ENCODE measurements at places on chromosomes 7 and 10.

DNA sequence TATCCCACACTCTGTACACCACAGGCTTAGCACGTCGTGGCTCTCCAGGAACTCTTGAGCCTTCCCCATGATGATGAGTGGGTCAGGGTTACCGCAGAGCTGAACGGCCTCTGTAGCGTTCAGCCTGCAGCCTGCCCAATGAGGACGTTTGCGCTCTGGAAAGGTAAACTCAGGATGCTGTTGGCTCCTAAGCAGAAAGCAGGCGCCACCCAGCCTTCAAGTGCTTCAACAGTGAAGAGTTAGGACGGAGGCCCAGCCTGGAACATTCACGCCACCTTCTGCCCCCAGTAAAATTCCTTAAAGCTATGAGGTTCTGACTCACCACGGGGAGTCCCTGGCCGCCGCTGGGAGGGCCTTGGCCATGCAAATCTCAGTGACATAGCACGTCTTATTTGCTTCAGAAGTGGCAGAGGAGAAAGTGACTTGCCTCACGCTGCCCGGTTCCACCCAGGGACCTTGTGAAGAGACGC lies 161.5 kb upstream of the SH2B2 start:
- DNase-seq = peak; percentile 6

DNA sequence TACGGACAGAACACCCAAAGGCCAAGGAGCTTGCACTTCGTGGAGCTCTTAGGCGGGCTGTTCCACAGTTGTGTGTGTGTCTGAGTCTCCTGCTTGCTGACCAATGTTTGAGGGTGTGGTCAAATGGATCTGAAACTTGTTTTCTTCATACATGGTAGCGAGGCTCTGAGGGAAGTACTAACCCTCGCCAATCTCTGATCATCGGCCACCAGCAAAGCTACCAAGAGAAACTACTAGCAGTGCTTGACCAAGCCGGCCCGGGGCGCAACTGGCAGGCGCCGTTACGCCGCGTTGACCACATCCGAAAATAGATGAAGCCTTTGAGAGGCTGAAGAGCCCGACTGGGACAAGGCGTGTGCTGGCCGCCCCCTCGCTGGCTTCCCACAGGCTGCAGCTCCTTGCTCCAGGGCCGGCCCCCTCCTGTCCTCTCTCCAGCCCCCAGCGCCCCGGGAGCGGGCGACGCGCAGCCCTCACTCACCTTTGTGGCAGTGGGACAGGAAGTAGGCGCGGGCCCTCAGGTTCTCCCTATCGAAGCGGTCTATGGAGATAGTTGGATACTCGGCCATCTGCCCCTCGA lies 384 bp downstream of the DCLRE1C start:
- peak; percentile 49 for DNase-seq

DNA sequence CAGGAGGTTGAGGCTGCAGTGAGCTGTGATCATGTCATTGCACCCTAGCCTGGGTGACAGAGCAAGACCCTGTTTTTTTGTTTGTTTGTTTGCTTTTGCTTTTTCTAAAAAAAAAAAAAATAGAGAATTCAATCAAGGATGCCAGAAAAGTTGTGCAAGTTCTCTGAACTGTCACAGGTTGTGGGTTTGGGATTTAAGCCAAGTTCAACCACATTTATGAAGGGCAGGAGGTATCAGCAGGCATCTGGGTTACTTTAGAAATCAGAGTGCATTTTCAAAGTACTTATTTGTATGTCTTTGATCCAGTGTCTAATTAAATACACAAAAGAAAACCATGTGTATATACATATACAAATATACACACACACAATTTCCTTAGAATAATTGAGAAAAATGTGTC lies 151.2 kb upstream of the MINDY3 start:
- DNase-seq = no peak

DNA sequence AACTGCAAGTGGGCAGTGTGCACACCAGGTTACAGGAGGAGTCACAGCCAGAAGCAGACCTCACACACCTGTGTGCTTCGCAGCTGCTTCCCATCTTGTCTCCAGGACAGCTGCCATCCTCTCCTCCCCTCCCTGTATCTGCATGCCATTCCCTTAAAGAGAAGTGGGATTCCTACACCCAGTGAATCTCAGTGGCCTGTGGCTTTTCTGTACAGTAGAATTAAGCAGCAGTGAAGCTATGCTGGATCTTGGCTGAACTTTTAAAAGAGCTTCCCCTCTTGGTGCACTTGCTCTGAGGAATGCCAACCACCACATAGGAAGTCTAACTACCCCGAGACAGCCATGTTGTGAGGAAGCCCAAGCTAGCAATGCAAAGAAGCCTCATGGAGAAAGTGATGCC lies 236.5 kb upstream of the ZMIZ1 start:
- no peak for DNase-seq

- no peak for DNase-seq
Measured at GRCh38 chr10:5813091-5813340, 218 bp downstream of the GDI2 start.

- no peak for DNase-seq
Measured at GRCh38 chr7:135169964-135170273, 588 bp downstream of the CYREN start.

DNA sequence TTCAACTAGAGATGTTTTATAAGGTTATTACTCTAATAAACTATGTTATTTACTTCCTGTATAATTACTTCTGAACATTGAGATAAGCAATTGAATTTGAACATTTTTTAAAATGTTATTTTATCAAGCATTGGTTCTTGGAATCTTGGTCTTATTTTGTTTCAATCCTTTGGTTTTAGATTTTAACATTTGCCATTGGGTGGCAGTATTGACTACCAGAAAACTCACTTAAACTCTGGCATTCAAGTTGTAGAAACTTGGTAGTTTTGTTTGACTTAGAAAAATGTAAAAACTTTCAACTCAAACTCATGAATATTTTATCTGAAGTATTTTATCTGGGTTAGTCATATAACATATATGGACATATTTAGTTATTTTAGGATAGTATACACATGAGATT lies 48.1 kb downstream of the ATRNL1 start:
- DNase-seq = peak; percentile 3

DNA sequence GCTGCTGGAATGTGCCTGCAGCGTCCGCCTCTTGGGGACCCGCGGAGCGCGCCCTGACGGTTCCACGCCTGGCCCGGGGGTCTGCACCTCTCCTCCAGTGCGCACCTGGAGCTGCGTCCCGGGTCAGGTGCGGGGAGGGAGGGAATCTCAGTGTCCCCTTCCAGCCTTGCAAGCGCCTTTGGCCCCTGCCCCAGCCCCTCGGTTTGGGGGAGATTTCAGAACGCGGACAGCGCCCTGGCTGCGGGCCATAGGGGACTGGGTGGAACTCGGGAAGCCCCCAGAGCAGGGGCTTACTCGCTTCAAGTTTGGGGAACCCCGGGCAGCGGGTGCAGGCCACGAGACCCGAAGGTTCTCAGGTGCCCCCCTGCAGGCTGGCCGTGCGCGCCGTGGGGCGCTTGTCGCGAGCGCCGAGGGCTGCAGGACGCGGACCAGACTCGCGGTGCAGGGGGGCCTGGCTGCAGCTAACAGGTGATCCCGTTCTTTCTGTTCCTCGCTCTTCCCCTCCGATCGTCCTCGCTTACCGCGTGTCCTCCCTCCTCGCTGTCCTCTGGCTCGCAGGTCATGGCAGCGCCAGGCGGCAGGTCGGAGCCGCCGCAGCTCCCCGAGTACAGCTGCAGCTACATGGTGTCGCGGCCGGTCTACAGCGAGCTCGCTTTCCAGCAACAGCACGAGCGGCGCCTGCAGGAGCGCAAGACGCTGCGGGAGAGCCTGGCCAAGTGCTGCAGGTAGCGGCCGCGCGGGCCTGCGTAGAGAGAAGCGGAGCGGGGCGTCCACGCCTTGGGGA lies 645 bp downstream of the SLC26A4 start:
- DNase-seq = peak; percentile 60

- DNase-seq = no peak
Measured at GRCh38 chr7:88140947-88141346, 78.9 kb downstream of the SRI start.

- peak; percentile 17 for DNase-seq
Measured at GRCh38 chr7:69696054-69696591, 97.8 kb downstream of the AUTS2 start.

DNA sequence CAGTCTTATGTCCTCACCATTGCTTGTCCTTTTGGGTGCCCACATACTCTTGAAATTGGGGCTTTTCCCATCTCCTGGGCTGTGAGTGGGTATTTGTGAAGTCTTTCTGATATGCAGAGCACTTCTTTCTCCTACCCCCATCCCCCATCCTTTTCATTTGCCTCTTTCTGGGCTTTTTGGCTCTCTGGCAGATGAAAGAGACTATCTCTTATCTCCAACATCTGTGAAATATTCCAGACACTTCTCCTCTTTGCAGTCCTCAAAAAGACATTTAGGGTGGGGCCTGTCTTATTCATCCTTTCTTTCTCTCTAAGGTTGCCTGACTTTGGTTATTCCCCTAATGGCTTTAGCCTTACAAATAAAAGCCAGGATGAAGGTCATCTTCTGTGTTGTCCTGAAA lies 462.2 kb upstream of the MKI67 start:
- no peak for DNase-seq

GRCh38 chr7:128350708-128351295 lies 7.1 kb upstream of the RBM28 start:
- DNase-seq = no peak

- no peak for DNase-seq
Measured at GRCh38 chr10:11602919-11603523, 8.4 kb downstream of the USP6NL start.

DNA sequence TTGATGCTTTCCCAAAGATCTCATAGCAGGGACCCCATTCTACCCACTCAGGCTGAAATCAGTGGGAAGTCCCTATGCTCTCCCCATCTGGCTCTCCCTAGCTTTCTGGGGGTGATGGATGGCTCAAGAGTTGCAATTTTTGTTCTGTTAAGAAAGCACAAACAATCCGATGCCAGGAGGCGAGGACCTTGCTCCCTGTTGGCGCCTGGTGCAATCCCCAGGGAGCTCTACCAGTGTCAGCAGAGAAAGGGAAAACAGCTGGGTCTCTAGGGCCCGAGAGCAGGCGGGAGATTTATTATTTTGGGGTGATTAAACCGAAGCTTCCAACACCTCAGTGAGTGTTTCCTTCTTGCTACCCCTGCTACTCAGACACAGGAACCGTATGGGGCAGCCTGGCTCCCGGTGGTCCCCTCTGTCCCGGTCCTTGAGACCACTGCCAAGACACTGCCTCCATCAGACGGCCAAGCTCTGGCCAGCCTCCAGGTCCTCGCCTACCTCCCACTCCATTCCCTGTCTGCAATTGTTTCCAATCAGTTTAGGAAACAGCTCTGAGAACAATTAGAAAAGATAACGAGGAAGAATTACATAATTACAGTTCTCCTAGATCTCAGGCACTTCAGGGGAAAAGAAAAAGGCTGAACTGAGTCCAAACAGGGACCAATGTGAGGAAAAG lies 147.9 kb downstream of the PLXNA4 start:
- no peak for DNase-seq

GRCh38 chr10:71701496-71702132 lies 18.0 kb downstream of the C10orf105 start:
- no peak for DNase-seq

DNA sequence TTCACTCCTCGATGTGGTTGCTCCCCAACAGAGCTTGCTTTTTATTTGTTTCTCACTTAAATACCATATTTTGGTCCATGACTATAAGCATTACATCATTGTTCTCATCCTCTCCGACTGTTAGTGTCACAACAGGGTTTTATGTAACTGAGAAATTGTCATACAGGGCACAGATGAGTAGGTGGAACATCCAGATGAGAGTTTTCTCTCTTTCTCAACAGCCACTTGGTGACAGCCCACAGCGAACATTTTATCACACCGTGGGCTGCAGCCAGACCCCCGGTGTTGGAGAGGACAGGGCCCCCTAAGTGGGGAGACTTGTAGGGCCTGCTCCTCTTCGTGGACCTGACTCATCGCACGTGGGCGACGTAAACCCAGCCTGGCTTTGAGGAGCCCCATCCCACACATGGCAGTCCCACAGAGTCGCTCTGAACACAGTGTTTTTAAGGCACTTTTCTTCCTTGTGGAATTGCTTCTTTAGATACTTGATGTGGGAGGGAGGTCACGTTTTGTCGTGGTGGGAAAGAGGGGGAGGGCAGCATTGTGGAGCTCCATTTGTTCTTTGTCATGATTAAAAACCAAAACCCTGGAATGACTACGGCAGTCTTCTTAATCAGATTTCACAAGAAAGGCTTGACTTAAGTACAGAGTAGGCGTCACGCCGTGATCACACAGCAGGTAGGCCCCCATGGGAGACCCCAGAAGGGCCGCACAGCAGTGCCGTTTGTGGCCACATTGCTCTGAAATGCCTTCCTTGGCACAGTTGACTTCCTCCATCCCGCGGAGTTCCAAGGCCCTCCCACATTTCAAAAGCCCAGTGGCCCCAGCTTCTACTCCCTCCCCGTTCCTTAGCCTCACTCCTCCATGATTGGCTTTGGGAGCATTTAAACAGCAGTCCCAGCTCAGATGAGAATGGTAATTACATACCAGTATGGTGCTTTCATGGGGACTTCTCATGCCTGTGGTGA lies 220.6 kb downstream of the CCDC3 start:
- peak; percentile 28 for DNase-seq

GRCh38 chr7:92873776-92874175 lies 37.4 kb upstream of the CDK6 start:
- DNase-seq = no peak

- no peak for DNase-seq
Measured at GRCh38 chr10:103501186-103501585, 7.7 kb downstream of the NEURL1 start.

DNA sequence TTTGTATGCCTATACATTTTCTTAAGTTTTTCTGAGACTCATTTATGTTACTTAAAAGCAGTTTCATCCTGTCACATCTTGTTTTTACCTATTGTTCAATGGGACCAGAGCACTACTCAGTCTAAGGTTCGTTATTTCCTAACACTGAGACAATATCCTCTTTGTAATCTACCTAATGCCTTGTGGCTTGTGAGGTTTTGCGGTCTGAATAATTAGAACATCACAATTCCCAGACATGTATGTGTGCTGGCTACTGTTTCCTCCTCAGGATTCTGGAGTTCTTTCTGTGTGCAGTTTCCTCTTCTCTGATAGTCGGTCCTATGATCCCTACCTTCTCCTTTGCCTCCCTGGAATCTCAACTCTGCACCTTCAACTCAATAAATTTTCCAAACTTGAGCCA lies 620.2 kb downstream of the ANKRD7 start:
- DNase-seq = no peak

DNA sequence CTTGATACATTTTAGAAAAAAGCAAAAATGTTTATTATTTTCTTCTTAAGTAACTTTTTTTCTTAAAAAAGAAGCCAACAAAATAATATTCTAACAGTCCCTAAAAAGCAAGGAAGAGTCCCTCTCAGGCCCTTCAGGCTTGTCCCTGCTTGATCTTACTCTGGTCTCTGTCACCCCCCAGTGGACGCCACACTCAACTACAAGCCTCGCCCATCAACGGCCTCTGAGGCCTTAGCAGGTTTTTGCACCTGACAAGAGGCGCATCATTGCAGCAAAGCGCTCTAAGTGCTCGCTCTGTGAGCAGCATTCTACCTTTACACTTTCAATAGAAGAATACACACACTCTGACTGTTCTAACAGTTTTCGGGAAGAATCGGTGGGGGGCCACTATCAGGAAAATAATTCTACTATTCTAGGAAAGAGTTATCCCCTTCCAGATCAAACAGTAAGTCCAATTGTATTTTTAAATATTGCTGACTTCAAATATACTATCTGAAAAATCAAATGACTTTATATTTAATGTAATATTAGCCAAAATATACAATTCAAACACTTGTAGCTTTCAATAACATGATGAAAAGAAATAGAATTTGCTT lies 139.2 kb downstream of the USP6NL start:
- DNase-seq = peak; percentile 74

- DNase-seq = peak; percentile 64
Measured at GRCh38 chr7:139358541-139359365, 941 bp upstream of the LUC7L2 start.

GRCh38 chr7:36670585-36671431 lies 53.5 kb downstream of the AOAH start:
- peak; percentile 82 for DNase-seq

GRCh38 chr7:64541438-64542359 lies 21.2 kb downstream of the ZNF680 start:
- peak; percentile 15 for DNase-seq

Data from activated CD4-positive, alpha-beta T cell treated with anti-CD3 and anti-CD28 coated beads, Interleukin-10, Interleukin-2, amounts not matched to agents 100 ng/mL and 50 ng/mL, durations not matched to agents 16 hours and 8 hours (primary cell).